Activated CD4-positive, alpha-beta T cell treated with anti-CD3 and anti-CD28 coated beads, Interleukin-2, amount 10 ng/mL, durations not matched to agents 24 days and 14 days (primary cell): ENCODE measurements at places on chromosomes 3 and 15. TPM values are rescaled to one million over a fixed set of nuclear protein-coding genes. Genes with fewer than 3 reads are reported as not detected.
A peak's percentile ranks its signal among the peaks of the same experiment; 100 is the strongest.

The CLDN16 gene
- total RNA-seq = not detected in 2 replicates

The C3orf85 gene
- total RNA-seq = not detected in 2 replicates

The CLDN18 gene
- not detected in 2 replicates for total RNA-seq

GRCh38 chr3:2774481-2775249 is 335.5 kb downstream of the IL5RA start:
- no peaks in the 10 kb centered on the region for H3K27me3 ChIP-seq
- H3K4me1 ChIP-seq = no peaks in the 10 kb centered on the region
- no peak overlapping the region for H3K27ac ChIP-seq
- H3K36me3 ChIP-seq = no peaks in the 10 kb centered on the region
- no peak overlapping the region for H3K4me3 ChIP-seq

DNA sequence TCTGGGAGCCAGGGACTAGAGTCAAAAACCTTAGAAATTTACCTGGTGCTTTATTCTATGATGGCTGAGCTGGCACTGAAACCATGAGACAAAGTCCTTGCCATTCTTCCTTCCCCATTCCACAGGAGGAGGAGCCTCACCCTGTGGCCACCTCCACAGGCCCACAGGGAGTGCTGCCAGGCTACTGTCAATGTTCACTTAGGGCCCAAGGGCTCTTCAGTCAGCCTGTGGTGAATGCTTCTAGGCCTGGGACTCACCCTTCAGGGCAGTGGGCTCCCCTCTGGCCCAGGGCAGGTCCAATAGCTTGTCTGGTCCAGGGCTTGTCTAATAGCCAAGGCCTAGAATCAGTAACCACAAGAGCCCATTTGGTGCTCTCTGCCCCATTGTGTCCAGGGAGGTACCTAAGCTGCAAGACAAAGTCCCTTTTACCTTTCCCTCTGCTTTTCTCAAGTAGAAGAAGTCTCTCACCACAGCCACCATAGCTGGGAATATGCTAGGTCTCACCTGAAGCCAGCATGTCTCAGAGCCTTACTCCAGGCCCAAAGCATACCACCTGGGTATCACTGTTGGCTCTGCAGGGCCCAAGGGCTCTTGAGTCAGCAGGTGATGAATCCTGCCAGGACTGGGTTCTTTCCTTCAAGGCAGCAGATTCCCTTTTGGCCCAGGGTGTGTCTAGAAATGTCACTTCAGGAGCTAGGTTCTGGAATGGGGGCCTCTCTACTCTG is 61.8 kb upstream of the CHRNB4 start:
- H3K27ac ChIP-seq = no peak overlapping the region
- H3K36me3 ChIP-seq = no peaks in the 10 kb centered on the region
- no peaks in the 10 kb centered on the region for H3K4me1 ChIP-seq
- DNase-seq = no peak

GRCh38 chr3:131480116-131480515 is 22.7 kb downstream of the MRPL3 start:
- no peak for DNase-seq
- no peaks in the 10 kb centered on the region for H3K27me3 ChIP-seq
- H3K4me1 ChIP-seq = peaks cover 10% of the 10 kb centered on the region
- peaks cover 28% of the 10 kb centered on the region for H3K36me3 ChIP-seq

DNA sequence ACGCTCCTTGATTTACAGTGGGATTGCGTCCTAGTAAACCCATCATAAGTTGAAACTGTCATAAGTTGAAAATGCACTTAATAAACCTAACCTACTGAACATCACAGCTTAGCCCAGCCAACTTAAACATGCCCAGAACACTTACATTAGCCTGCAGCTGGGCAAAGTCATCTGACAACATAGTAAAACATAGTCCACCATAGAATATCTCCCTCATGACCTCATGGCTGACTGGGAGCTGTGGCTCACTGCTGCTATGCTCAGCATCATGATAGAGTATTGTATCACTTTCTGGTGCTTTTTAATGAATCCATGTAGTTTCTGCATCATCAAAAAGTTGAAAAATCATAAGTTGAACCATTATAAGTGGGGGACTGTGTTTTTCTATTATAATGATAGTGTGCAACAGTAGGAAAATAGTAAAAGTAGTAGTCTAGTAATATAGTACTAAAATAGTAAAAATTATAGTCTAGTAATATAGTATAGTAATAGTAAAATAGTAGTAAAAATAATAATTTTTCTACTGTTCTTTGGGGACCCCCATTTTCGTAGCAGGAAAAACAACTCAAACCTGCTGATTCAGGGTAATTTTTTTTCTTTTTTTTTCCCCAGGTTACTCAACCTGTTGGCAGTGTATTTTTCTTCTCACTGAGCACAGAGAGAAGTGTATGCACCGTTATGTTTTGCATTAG is 233.5 kb downstream of the MYRIP start:
- no peak overlapping the region for H3K27ac ChIP-seq
- H3K4me3 ChIP-seq = no peak overlapping the region
- no peaks in the 10 kb centered on the region for H3K4me1 ChIP-seq
- H3K36me3 ChIP-seq = no peaks in the 10 kb centered on the region
- DNase-seq = no peak
- no peaks in the 10 kb centered on the region for H3K27me3 ChIP-seq

DNA sequence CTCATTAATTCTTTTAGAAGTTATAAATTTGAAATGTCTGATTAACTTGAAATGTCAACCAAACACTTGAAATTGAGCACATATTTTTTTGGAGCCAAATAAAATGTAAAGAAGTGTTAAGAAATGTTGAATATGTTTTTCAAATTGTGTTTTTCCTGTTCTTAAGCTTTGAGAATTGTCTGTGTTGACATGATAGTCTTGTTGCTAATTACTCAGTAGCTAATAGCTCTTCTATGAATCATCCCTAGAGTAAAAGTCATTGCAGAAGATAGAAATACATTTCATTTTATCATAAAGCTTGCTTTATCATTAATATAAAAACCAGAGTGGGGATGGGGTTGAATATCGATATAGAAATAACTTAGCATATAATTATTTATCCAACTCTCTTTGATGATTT is 41.9 kb upstream of the ABHD10 start:
- H3K4me3 ChIP-seq = no peak overlapping the region
- no peak for DNase-seq
- H3K4me1 ChIP-seq = no peaks in the 10 kb centered on the region
- no peaks in the 10 kb centered on the region for H3K36me3 ChIP-seq

- no peak overlapping the region for H3K27ac ChIP-seq
- peaks cover 4% of the 10 kb centered on the region for H3K27me3 ChIP-seq
- no peaks in the 10 kb centered on the region for H3K4me1 ChIP-seq
- no peaks in the 10 kb centered on the region for H3K36me3 ChIP-seq
These were observed 135.6 kb downstream of the OPA1 start for GRCh38 chr3:193728429-193729087.

DNA sequence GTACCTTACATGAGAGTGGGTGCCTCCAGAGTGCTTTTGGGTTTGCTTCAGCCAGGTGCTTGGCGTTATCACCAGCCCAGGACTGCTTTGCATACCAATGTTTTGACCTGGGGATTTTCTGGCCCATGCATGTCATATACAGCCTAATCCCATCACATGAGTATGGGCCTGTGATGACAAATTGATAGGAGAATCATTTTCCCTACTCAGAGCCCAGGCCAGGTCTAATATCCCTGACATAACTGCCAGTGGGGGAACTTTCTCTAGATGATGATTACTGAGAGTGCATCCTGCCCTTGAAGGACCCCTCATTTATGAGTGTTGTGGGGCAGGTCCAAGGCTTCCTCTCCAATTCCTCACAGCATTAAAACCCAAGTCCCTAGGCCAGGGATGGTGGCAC is 197.5 kb upstream of the LYSMD4 start:
- H3K4me3 ChIP-seq = no peak overlapping the region
- peak; percentile 51 for DNase-seq
- peaks cover 8% of the 10 kb centered on the region for H3K27me3 ChIP-seq

GRCh38 chr3:160685144-160685766 is 8.3 kb downstream of the ARL14 start:
- no peaks in the 10 kb centered on the region for H3K4me1 ChIP-seq
- H3K36me3 ChIP-seq = no peaks in the 10 kb centered on the region
- no peak overlapping the region for H3K27ac ChIP-seq
